ENCODE measurements at places on chromosomes 3 and 15.

DNA sequence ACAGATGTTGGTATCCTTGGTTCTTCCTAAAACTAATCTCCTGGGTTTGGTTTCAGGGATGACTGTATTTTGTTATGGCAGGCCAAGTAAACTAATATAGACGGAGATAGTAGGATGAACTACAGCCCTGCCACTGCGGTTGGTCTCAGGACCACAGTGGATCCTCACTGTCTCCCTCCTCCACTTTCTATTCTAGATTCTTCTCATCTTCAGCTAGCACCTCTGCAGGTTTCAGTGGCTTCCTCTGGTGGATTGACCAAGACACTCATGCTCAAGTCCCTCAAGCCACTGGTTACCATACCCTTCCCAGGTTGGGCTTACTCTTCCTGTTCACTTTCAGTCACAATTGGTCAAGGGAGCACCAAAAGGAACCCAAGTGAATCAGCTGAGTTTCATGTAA, 71.1 kb upstream of the CLDN18 start:
- no peak for DNase-seq

- no peak for DNase-seq
These were observed 21.9 kb downstream of the LSAMP start for GRCh38 chr3:116423374-116423773.

- DNase-seq: no peak
These were observed 143.2 kb upstream of the UMPS start for GRCh38 chr3:124587053-124587408.

DNA sequence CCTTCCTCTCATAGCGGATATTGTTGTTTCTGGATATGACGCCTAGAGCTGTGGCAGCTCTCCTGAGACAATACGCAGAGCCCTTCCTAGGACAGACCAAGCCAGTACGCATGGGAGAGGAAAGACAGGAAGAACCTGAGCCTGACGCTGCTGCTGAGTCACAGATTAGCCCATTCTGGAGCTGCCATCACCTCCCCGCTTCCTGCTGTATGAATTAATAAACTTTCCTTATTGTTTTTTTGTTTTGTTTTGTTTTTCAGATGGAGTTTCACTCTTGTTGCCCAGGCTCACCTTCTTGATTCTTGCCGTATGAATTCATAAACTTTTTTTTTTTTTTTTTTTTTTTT, 67.0 kb downstream of the PPCDC start:
- DNase-seq: no peak

DNA sequence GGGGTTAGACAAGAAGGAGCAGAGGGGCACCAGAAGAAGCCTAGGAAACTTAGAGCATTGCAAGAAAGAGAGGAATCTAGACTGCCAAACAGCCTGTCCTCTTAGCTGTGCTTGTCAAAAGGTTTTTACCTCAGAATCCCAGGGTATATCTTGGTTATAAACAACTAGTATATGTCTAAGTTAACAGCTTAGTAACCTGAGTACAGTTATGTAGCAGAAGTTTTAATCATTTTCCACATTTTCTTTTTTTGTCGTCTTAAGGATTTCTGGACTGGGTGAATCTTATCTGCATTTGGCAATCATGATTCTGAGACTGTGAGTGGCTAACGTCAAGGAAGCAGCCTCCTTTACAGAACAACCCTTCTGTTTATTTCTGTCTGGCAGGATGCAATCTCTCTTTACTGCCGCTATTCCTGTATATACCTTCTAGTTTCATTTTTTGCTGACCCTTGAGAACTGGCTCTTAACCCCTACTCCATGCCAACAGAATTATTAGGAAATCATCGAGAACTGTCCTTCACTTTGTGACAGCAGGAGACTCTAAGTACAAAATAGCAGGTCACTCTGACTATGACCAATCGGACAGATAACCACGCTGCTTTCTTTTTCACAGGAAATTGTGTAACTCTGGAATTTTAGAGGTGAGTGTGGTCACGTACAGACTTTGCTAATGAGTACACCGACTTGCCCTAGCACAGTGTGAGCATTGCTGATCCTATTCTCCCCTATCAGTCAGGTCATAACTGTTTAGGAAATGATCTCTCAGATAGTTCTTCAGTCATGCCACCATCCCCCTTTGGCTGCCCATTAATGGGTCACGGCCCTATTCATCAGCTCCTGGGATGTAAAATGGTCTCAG, 3.3 kb upstream of the CP start:
- peak; percentile 32 for DNase-seq
